ENCODE measurements at places on chromosomes 6 and 20.

DNA sequence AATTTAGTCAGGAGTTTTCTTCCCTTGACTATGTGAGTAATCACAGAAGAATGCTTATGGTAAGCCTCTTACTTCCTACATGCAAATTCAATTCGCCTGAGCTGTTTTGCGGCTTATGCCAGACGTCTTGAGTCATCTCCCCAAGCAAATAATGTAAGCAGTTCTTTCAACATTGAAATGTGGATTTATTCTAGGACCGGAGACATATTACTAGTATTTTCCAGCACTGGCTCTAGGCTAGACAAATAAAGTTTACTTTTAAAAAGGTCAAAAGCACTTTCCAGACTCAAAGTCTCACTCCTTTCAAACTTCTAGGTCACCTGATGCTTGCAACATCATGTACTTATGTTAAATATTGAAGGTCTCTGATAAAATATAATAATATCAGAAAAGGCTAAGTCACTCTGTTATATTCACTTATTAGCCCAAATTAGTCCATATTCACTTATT, 38.1 kb upstream of the NOX3 start:
- DNase-seq = no peak

DNA sequence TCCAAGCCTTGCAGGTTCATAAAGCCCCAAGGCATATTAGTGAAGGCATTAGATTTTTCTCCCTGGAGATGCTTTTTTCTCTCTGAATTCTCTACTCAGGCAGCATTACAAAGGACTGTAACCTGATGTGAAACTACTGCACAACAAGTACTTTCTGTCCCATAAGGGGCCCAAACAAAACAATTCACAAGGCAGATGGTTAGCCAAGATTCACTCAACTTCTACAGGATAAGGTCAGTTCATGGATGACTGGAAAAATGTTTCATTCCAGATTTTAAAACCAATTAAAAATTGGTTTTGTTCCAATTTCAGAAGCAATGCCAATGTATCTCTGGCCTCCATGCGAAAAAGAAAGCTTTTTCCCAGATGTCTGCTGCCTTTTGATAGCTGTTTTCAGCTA, 181.8 kb downstream of the KHDC1L start:
- DNase-seq = no peak

GRCh38 chr20:58740356-58741308, 48.0 kb downstream of the NPEPL1 start:
- DNase-seq = no peak

DNA sequence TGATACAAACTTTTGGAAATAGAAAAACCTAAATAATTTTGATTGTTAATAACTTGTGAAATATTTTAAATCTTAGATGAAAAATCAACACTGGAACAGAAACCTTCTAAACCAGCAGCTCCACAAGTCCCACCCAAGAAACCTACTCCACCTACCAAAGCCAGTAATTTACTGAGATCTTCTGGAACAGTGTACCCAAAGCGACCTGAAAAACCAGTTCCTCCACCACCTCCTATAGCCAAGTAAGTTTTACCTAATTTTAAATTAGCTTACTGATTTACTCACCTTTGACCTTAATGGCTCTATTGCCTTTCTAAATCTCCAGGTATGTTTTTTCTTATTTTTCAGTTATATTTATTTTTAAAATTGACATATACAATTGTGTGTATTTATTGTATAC, 102.6 kb upstream of the ADGRF4 start:
- DNase-seq = no peak

DNA sequence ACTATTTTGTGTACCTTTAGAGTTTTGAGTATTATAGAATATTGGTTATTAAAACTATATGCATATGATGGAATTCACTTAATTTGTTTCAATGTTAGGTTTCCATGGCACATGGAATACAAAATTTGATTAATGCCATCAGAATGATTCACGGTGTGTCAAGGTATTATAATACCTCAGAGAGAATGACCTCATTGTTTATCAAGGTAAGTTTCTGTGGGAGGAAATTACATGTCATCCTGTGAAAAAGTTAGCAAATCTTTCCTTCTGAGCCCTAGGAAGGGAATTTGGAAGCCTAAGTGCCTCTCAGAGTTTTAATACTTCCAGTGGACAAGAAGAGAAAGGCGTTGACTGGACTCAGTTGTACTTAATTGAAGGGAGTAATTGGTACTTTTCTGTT, 40.8 kb downstream of the DNAH8 start:
- DNase-seq = no peak

DNA sequence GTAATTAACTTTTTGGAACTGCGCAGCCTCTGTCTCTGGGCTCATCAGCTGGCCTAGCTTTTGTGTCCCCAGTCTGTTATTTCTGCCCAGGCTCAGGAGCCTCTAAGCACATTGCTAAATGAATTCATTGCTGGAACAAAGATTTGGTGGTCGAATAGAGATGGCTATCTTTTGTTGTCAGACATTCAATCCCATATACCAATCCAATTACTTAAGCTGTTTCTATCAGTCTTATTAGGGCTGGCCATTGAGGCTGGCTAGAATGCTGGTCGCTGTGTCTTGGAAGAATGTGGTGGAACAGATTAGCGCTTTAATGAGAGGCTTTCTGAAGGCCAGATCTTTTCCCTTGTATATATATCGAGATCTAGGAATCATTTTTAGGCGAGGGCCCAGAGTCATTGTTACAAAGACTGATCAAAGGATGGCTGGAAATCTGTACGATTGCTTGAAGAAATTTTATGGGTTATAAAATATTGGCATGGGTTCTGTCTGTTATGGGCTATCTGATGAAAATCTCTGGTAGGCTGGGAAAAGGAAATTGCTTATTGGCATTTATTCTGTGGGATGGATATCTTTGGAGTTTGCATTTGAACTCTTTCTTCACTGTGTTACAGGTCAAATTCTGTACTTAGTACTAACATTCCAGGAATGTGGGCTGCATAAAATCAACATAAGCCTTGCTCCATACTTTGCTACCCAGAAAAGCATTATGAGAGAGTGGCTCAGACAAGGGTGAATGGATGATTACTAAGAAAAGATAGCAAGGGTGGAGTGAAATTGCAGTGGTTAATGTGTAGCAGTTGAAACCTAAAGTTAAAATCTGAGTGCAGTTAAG, 34.8 kb upstream of the JAG1 start:
- no peak for DNase-seq

- no peak for DNase-seq
These were observed 1.2 kb upstream of the COL19A1 start for GRCh38 chr6:69865126-69865525.

- DNase-seq = no peak
These were observed at the start of gene EYA4 for GRCh38 chr6:133241086-133241900. Gene EYA4 (plus strand): TSS chr6:133241357. CDS start chr6:133274781, 33,424 bp downstream.

DNA sequence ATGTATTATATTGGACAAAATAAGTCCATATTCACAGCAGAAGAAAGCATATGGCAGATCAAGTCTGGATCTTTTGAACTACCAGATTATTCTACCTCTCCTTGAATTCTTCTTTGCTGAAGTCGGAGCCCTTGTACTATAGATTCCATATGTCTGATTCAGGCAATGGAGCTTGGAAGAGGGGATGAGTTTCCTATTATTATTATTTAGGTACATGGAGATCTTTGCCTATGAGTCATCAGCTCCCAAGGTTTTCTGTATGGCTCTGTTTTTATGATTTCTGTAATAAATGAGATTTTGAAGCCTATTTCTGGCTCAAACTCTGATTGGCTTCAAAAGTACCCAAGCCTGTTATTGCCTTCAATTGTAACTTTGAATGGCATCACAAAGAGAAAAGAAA, 72.0 kb downstream of the OPRM1 start:
- no peak for DNase-seq

DNA sequence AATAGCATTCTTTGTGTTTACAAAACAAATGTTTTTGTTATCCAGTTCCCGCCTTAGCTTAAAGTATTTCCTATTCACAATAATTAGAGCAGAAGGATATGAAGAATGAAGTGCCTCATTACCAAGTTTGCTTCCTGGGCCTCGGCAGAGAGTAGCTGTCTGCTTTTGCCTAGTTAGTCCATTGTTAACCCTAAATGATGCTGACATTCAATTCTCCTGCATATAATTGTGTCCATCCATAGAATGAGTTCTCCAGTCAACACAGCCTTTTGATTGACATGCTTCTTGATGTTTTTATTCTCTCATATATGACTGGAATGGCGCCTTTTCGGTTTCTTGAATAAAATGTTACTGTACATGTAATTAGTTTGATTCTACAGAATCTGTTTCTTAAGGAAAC, 100.9 kb downstream of the MYB start:
- DNase-seq = no peak

GRCh38 chr6:114785235-114786127, 442.7 kb upstream of the HS3ST5 start:
- no peak for DNase-seq

DNA sequence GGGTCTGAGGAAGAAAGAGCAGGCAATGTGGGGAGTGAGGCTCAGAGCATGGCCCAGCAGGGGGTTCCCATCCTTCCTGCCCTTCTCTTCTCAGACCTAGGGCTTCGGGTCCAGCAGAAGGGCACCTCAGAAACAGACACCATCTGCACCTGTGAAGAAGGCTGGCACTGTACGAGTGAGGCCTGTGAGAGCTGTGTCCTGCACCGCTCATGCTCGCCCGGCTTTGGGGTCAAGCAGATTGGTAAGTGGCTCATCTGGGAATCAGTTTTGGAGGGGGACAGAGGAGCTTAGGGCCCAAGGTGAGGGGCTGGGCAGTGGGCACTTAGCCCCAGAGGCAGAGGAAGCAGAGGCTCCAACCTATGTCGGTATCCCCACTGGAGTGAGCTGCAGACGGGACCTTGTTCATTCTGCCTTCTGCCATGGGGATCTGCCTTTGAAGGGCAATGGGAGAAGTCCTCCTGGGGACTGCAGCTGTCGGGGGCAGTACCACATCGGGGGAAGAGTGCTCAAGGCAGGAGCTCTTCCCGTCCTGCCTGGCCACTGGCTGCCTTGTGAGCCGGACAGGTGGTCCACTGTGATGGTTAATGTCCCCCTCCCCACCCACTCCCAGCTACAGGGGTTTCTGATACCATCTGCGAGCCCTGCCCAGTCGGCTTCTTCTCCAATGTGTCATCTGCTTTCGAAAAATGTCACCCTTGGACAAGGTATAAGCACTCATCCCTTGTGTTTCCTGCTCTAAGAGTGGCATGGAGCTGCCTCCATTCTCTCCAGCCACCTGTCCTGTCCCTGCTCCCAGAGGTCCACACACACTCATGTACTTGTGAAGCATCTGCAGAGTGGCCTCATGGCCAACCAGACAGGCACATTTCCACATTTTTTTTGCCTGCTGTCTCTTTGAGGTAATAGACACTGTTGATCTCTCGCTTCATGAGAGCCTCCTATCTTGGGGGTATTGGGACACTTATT, 4.7 kb downstream of the CD40 start:
- DNase-seq = no peak

GRCh38 chr20:39700528-39700927, 738.4 kb downstream of the DHX35 start:
- DNase-seq = no peak

GRCh38 chr20:39462416-39462945, 500.3 kb downstream of the DHX35 start:
- DNase-seq = no peak

GRCh38 chr20:36744764-36745191, 1.1 kb downstream of the NDRG3 start:
- DNase-seq = no peak

- DNase-seq = no peak
These were observed 677 bp upstream of the ZBTB24 start for GRCh38 chr6:109483735-109484057.

DNA sequence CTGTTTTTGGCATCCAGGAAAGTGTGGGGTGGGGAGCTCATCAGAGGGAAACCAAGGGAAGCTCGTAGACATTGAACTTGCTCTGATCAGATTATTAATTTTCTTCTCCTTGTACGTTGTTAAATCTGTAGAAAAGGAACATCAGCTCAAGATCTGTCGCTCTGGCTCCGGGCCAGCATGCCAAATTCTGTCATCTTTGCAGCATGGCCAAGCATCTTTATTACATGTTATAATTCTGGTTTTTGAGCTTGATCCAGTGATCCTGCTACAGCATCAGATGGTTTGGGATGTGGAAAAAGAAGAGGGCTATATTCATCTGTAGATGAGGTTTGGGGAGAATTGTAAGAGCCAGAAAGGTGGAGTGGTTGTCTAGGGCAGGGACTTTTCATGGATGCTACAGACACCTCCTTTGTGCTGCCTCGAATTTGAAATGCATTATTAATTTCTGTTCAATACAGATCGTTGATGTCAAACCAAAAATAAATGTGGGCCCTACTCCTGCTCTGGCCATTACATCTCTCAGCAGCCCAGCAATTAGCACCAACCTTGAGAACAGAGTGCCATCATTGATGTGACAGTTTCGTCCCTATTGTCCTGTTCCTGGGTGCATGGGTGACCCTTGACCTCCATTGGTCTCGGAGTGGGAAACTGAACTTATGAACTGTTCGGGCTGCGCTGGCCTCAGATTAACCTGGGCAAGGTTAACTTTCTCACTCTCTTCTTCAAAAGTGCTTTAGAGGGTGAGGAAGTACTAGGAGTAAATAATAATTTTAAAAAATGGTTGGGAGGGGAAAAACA, 250.8 kb downstream of the SOX4 start:
- DNase-seq = no peak

GRCh38 chr6:14344486-14344885, 226.9 kb downstream of the CD83 start:
- no peak for DNase-seq

DNA sequence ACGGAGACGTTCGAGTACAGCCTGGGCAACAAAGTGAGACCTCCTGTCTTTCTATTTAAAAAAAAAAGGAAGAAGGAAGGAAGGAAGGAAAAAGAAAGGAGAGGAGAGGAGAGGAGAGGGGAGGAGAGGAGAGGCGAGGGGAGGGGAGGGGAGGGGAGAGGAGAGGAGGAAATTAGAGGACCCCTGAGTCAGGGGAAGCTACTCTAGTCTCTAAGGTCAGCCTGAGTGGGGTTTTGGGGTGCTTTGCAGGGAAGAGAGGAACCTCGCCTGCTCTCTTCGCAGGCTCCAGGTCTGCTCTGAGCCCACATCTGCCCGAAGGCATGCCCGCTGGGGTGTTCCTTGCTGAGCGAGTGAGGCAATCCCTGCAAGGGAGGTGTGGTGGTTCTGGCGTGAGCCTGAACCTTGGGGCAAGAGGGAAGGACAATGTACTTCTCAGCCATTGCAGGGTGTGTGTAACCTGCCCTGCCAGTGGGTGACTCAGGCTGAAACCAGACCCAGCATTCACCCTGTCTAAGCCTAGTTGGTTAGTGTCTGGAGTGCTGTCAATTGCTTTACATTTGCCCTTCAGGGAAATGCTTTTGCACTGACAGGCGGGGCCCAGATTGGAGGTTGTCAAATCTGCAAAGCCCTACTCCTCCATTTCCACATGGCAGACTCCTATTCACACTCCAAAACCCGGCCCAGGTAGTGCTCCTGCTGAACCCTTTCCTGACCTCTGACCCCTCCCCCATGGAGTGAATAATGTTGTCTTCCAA, 15.3 kb upstream of the MMP9 start:
- peak; percentile 59 for DNase-seq

DNA sequence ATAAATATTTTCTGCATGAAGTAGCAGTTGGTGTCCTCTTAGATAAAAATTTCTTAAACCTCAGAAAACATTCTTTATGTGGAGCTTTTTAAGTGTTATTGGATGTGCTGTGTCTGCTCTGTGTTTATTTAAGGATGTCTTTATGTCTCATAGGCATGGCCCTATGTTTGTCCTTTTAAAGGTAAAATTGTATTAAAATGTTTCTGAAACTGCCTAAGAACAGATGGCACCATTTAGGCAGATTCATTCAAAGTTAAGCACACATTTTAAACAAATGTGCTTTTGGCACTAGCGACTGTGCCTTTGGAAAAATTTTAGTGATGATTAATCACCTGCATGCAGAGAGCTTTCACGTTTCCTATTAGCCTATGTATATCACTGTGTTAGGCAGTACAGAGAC, 125.2 kb downstream of the KIF6 start:
- no peak for DNase-seq

- no peak for DNase-seq
These were observed 169.5 kb upstream of the BEND3 start for GRCh38 chr6:107284805-107285204.

Measured in SIG-M5 (cell line).